Trophoblast cell (in vitro differentiated cells and primary cell): ENCODE measurements at places on chromosomes 4 and X.

DNA sequence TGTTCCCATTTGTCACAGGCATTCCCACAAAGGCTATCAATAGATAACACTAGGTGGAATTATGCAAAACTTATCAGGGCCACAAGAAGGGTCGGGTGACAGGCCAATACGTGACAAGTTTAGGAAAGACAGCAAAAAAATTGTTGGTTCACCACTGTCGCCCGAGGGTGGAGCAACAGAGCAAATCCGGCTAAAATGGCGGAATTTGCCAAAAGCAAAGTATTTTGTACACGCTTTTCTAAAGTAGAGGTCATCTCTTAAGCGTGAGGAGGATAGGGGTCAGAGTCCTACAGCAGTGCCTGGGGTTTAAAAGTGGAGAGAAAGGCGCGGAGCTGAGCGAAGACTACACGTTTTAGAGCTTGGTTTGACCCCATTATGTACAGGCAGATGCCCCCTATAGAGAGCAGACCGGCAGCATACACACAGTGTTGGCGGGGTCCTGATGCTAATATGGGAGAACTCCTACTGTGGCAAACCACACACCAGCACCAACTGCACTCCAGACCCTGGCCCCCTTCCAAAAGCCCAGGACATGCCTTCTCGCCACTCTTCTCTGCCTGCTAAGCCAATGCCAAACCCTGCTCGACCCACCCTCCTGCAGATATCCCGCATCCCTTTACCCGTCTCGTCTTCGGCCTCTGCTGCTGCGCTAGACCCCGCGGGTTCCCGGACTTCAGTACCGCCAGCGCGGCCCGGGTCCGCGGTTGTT is 733 bp downstream of the CCNA2 start:
- peak overlapping the region; percentile 60 for H3K27ac ChIP-seq
- peak overlapping the region; percentile 100 for H3K4me3 ChIP-seq
- H3K4me1 ChIP-seq, result peaks cover 2% of the 10 kb centered on the region
- peak; percentile 2 for DNase-seq
- no peaks in the 10 kb centered on the region for H3K27me3 ChIP-seq
- no peaks in the 10 kb centered on the region for H3K36me3 ChIP-seq

GRCh38 chrX:56248492-56248891 is 16.3 kb downstream of the KLF8 start:
- H3K27me3 ChIP-seq, result no peaks in the 10 kb centered on the region
- H3K4me1 ChIP-seq, result no peaks in the 10 kb centered on the region
- H3K4me3 ChIP-seq, result no peak overlapping the region
- no peaks in the 10 kb centered on the region for H3K36me3 ChIP-seq
- DNase-seq, result peak; percentile 74

- no peak for DNase-seq
- H3K27ac ChIP-seq, result no peak overlapping the region
- H3K4me1 ChIP-seq, result no peaks in the 10 kb centered on the region
- H3K36me3 ChIP-seq, result no peaks in the 10 kb centered on the region
Observed at GRCh38 chrX:9257718-9258420, 207.0 kb upstream of the TBL1X start.

DNA sequence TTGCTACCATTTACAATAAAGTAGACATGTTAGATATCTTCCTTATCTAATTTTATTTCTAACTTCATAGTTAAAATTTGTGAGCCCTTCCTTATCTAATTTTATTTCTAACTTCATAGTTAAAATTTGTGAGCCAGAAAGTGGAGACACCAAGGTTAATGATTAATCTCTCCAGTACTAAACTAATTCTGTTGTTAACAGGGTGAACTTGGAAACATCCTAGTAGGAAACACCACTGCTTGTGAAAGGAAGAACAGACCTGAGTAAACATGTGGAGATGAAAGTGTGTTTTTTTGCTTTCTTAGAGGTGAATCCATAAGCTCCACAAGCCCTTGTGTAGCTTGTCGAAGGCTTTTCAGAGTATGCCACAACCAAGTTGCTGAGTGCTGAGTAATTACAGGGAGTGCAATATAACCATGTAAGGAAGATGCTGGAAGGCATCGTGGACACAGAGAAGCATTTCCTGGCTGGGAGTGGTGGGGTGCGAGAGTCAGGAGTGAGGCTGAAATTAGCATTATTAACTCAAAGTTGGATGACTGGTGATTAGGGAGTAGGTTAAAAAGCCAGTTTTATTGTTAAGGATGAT is 118.6 kb upstream of the NEIL3 start:
- H3K4me3 ChIP-seq, result no peak overlapping the region
- no peak overlapping the region for H3K27ac ChIP-seq
- H3K36me3 ChIP-seq, result no peaks in the 10 kb centered on the region
- no peaks in the 10 kb centered on the region for H3K27me3 ChIP-seq
- DNase-seq, result no peak
- H3K4me1 ChIP-seq, result no peaks in the 10 kb centered on the region

GRCh38 chrX:130079824-130080406 is 30.4 kb downstream of the ELF4 start:
- H3K27ac ChIP-seq, result no peak overlapping the region
- peak; percentile 78 for DNase-seq
- H3K36me3 ChIP-seq, result peaks cover 7% of the 10 kb centered on the region
- peaks cover 37% of the 10 kb centered on the region for H3K4me1 ChIP-seq

DNA sequence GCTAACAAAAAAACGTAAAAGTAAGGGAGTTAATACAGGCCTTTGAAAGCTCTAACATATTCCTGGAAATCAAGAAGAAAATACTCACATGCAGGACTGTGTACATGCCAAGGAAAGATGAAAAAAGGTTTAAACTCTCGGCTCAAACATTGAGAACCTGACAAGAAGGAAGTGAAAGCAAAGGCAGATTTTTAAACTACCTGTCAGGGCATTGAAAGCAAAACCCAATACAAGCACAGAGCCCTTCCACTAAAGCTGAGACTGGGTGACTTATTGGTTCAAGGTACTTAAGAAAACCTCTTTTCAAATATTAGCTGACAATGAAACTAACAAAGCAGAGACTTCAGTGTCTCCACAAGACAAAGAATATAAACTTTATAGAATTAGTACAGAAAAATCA is 313.0 kb upstream of the GRID2 start:
- DNase-seq, result no peak
- no peaks in the 10 kb centered on the region for H3K4me1 ChIP-seq
- no peak overlapping the region for H3K4me3 ChIP-seq
- no peaks in the 10 kb centered on the region for H3K27me3 ChIP-seq
- H3K36me3 ChIP-seq, result no peaks in the 10 kb centered on the region
- H3K27ac ChIP-seq, result no peak overlapping the region

DNA sequence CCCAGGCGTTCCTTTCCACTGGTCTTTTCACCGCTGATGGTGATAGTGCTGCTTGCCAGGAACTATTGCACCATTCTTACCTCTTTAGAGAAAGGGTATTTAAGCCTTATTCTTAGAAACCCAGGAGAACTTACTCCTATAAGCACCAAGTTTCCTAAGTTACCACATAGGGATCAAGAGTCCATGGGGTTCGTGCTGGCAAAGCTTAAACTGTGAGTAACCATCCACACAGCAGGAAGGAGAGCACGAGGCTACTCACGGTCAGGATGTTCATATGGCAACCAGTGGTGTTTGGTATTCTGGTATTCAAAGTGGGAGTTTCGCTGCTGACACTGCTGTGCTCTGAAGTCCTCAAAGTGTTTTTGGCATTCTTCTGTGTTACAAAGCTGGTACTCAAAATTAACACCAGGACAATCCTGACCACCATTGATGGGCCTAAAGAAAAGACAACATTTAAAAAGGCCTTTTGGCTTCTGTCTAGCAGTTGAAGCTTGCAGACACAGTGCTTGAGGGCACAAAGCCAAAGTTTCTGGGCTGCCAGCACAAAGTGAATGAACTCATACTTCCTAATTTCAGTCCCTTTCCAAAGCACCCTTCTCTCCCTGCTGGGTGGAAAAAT is 256.9 kb downstream of the ADAMTS3 start:
- no peaks in the 10 kb centered on the region for H3K27me3 ChIP-seq
- no peak overlapping the region for H3K4me3 ChIP-seq
- no peak overlapping the region for H3K27ac ChIP-seq
- DNase-seq, result peak; percentile 78
- H3K36me3 ChIP-seq, result no peaks in the 10 kb centered on the region

- H3K4me1 ChIP-seq, result no peaks in the 10 kb centered on the region
- no peak for DNase-seq
- H3K36me3 ChIP-seq, result no peaks in the 10 kb centered on the region
- H3K27me3 ChIP-seq, result no peaks in the 10 kb centered on the region
- H3K4me3 ChIP-seq, result no peak overlapping the region
- no peak overlapping the region for H3K27ac ChIP-seq
Observed at GRCh38 chr4:179804440-179804839, 2362.2 kb upstream of the AGA start.
